ENCODE measurements at places on chromosomes 12 and 14. TPM values are rescaled to one million over a fixed set of nuclear protein-coding genes. Genes with fewer than 3 reads are reported as not detected.

DNA sequence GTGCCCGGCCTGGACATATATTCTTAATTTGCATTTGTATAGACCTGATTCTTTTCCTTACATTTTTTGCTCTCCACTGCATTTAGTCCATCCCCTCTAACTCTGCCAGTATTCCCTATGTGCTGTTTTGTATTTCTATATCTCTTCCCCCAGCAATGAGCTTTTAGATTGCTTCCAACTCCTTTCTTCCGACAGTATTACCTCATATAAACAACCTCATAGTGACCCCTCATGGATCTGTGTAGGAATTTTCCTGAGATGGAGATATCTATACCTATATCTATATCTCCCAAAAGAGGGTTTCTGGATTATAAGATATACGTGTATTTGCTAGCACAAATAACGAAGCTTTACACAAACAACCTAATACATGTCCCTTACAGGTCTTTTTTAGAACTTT is 161.9 kb downstream of the CRADD start:
- H3K4me1 ChIP-seq, result peaks cover 2% of the 10 kb centered on the region
- no peak overlapping the region for H3K4me3 ChIP-seq
- no peak overlapping the region for H3K27ac ChIP-seq
- DNase-seq, result peak; percentile 22
- H3K27me3 ChIP-seq, result no peaks in the 10 kb centered on the region

DNA sequence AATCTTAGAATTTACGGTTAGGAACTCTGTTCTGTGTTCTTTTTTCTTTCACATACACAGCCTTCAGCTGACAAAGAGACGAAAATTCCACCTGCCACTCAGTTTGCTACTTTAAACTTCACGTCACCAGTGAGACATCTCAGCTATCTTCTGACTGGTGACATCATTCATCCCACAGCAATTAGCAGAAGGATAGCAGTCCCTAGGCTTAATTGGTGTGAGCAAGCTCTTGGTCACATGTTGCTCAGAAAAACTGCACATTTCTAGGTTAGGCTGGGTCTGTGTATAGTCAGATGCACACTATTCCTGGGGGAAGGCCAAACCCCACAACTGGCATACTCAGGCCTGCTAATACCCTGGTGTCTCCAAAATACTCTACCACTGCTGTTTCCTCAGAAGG is 23.9 kb downstream of the SLC7A7 start:
- no peak overlapping the region for H3K27ac ChIP-seq
- H3K27me3 ChIP-seq, result peaks cover 5% of the 10 kb centered on the region

DNA sequence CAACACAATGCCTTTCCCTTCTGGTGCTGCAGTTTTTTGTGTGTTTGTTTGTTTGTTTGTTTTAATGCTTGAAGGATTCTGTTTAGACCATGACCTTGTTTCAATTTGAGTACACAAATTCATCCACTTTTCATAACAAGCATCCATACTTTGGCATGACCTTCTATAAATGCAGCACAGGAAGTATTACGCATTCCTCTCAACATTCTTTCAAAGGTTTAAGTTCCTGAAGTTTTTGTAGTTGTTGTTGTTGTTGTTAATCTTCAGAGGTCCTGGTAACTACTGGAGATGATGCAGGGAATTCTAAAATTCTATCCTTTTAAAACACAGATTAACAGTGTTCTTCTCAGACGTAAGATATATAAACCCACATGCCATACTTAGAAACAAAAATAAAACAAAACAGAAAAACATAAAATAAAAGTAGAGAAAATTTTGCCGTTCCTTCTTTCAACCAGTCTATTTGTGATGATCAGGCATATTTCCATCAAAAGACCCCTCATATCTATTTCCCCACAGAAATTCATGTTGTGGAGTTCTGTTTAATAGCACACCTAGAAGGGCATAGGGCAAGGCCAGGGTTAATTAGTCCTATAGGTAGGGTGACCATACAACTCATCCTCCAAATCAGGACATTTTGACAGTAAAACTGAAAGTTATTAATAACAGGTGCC is 529.9 kb downstream of the NOVA1 start:
- H3K4me3 ChIP-seq, result no peak overlapping the region
- H3K36me3 ChIP-seq, result no peaks in the 10 kb centered on the region
- no peak overlapping the region for H3K27ac ChIP-seq
- H3K4me1 ChIP-seq, result no peaks in the 10 kb centered on the region

DNA sequence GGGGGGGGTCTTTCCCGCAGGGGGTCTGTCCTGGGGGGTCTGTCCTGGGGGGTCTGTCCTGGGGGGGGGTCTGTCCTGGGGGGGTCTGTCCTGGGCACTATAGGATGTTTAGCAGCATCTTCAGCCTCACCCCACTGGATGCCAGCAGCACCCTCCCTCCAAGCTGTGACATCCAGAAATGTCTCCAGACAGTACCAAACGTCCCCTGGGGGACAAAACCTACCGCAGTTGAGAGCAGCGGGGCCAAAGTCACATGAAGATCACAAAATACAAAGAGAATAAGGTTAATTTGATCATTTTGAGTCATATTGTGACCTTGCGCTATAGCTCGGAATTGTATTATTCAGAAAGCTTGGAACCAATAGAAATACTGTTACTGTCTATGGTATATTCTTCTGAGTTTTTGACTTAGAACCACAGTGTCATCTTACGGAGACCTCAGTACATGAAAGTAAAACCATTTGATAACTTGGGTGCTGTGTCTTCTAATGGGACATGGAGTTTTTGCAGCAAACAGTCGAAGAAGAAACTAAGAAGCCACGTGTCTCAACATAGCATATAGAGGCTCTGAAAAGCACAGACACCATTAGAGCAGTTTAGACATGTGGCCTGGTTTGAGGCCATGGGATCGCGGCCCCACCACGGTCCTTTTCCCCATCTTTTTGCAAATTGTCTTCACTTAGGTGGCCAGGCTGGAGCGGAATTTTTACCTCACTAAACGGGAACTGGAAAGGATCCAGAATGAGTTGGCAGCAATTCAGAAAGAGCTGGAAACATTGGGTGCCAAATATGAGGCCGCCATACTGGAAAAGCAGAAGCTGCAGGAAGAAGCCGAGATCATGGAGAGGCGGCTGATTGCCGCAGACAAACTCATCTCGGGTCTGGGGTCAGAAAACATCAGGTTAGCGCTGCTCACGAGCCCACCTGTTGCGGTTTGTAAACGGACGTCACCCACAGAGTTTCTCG is 59.9 kb downstream of the CCDC92 start:
- peaks cover 3% of the 10 kb centered on the region for H3K4me1 ChIP-seq
- no peak overlapping the region for H3K4me3 ChIP-seq
- no peak overlapping the region for H3K27ac ChIP-seq
- H3K27me3 ChIP-seq, result peaks cover 8% of the 10 kb centered on the region
- H3K36me3 ChIP-seq, result no peaks in the 10 kb centered on the region
- DNase-seq, result no peak

- H3K4me3 ChIP-seq, result no peak overlapping the region
- H3K27me3 ChIP-seq, result no peaks in the 10 kb centered on the region
- H3K27ac ChIP-seq, result no peak overlapping the region
- H3K4me1 ChIP-seq, result peaks cover 12% of the 10 kb centered on the region
- no peak for DNase-seq
- H3K36me3 ChIP-seq, result no peaks in the 10 kb centered on the region
These were observed 18.2 kb downstream of the CD9 start for GRCh38 chr12:6218347-6218925.

DNA sequence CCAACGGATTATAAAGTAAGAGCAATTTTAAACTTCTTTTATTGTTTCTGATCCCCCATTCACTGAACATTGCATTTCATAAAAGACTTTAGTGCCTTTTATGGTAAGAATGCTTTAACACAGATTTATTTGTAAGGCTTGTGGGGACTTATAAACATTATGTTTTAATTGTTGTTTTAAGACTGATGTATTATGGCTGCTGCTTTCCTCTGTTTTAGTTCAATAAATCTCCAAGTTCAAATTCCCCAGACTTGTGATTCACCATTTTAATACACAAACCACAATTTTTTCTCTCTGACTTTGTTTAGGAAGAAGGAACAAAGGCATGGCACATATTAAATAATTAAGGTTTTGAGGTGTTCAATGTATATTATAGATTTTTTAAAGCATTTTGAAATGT is 753.3 kb downstream of the SLC6A15 start:
- H3K4me1 ChIP-seq, result no peaks in the 10 kb centered on the region
- H3K4me3 ChIP-seq, result no peak overlapping the region
- H3K27me3 ChIP-seq, result no peaks in the 10 kb centered on the region
- H3K27ac ChIP-seq, result peak overlapping the region; percentile 23
- peak; percentile 64 for DNase-seq

GRCh38 chr14:68577802-68578541 is 214.9 kb downstream of the ZFP36L1 start:
- H3K27me3 ChIP-seq, result no peaks in the 10 kb centered on the region
- H3K4me3 ChIP-seq, result no peak overlapping the region
- H3K27ac ChIP-seq, result peak overlapping the region; percentile 93

DNA sequence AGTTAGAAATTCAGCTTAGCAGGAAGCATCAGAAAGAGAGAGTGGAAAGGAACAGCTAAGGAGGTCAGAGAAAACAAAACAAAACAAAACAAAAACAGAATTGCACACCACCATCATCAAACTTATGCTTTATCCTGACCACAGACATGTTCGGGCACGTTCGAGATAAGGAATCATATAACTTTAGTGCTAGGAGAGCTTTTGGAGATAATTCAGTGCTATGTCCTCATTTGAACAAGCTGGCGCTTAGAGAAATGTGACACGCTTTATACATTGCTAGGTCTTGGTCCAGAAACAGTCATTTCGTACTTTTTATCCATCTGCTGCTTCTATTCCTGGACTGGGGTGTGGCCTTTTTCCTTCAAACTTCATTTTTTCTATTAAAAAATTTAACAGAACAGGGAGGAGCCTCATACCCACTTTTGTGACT is 213.1 kb downstream of the PTPRO start:
- H3K27me3 ChIP-seq, result no peaks in the 10 kb centered on the region
- H3K4me3 ChIP-seq, result no peak overlapping the region
- no peak overlapping the region for H3K27ac ChIP-seq
- DNase-seq, result no peak
- peaks cover 10% of the 10 kb centered on the region for H3K4me1 ChIP-seq
- H3K36me3 ChIP-seq, result no peaks in the 10 kb centered on the region

GRCh38 chr12:1920436-1920835 is 2.0 kb upstream of the CACNA2D4 start:
- no peaks in the 10 kb centered on the region for H3K4me1 ChIP-seq
- DNase-seq, result no peak

The ANO4 gene
- 10.2 TPM for total RNA-seq

DNA sequence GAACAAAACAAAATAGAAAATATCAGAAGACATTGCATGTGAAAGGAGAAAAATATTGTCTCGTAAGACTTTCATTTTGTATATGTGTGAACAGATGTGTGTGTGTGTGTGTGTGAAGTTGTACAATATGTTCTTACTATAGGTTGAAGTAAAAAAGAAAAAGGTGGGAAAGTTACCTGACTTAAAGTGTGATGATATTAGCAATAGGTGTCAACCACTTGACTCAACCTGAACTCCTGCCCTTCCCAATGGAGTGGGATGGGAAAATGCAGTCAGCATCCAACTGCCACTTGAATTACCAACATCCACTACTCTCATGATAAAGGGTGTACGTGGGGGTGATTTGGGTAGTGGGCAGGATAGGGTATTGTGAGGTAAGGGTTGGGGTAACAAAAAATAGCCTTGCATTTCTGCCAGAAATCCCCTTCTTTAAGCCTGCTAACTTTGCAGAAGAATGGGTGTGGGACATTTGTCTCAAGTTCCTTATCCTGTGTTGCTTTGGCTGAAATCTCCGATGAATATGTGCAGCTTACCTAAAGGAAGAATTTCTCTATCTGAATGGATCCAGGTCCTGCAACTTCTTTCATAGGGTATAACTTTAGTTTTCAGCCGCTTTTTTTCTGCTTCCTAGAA is 181.6 kb downstream of the CHST11 start:
- no peaks in the 10 kb centered on the region for H3K4me1 ChIP-seq
- peaks cover 14% of the 10 kb centered on the region for H3K27me3 ChIP-seq
- H3K36me3 ChIP-seq, result no peaks in the 10 kb centered on the region
- no peak for DNase-seq
- H3K27ac ChIP-seq, result no peak overlapping the region
- H3K4me3 ChIP-seq, result no peak overlapping the region

GRCh38 chr14:25090256-25090655 is 40.3 kb upstream of the STXBP6 start:
- no peak overlapping the region for H3K27ac ChIP-seq
- DNase-seq, result no peak
- no peaks in the 10 kb centered on the region for H3K36me3 ChIP-seq
- H3K4me3 ChIP-seq, result no peak overlapping the region
- H3K4me1 ChIP-seq, result peaks cover 3% of the 10 kb centered on the region
- H3K27me3 ChIP-seq, result no peaks in the 10 kb centered on the region

DNA sequence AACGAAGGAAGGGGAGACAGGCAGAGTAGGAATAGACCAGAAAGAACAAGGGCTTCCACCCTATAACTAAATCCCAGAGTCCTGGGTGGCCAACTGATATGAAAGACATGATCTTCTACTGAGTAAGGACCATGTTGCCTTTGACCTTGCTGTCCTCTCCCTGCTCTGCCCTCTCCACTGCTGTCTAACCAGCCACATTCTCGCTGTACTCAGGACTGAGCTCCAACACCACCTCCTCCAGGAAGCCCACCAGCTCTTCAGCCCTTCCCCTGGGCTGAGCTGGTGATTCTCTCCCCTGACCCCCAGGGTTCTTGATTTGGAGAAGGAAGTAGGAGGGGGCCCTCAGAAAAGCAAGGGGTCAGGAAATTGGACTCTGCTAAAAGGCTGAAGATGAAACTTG is 159.2 kb downstream of the DICER1 start:
- H3K4me1 ChIP-seq, result no peaks in the 10 kb centered on the region
- peaks cover 4% of the 10 kb centered on the region for H3K27me3 ChIP-seq
- no peak for DNase-seq
- H3K27ac ChIP-seq, result no peak overlapping the region
- no peak overlapping the region for H3K4me3 ChIP-seq

DNA sequence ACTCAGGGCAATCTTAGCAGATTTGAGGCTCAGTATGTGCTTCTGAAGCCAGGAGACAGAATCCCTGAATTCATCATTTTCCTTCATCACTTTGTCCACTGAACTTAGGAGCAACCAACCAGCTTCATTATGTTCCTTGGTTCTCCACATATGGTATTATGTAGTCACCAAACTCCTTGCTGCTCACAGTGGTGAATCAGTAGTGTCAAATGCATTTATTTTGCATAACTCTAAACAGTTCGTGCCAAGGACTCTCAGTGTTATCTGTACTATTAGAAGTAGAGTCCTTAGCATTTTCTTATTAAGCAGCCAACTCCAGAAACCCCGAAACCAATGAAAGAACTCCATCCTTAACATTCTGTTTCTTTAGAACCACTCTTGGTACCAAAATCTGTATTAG is 466.9 kb upstream of the RGS6 start:
- H3K27me3 ChIP-seq, result no peaks in the 10 kb centered on the region
- peaks cover 6% of the 10 kb centered on the region for H3K36me3 ChIP-seq
- 0 out of 2 replicates have a peak, but pooled peaks cover 1% of the 10 kb centered on the region for H3K4me1 ChIP-seq

DNA sequence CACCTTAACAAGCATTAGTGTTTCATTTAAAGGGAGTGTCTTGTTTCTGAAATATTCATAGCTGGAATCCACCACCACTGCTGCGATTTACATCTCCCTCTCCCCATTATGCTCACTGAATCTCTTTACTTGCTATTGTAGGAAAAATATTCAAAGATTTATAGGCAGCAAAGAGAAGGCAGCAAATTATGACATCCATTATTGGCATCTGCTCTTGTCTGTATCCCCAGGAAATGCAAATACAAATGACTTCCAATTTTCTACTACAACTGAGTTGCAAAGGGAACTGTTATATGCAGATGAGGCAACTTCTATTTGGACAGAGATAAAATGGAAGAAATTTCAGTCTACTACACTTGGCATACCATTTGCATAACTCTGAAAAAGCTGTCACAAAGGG is 88.4 kb upstream of the PRKD1 start:
- DNase-seq, result no peak
- no peaks in the 10 kb centered on the region for H3K4me1 ChIP-seq
- H3K27ac ChIP-seq, result no peak overlapping the region
- no peaks in the 10 kb centered on the region for H3K36me3 ChIP-seq

The INHBC gene
- total RNA-seq, result not detected

The RSRC2 gene
- 41.7 TPM for total RNA-seq

The GLIPR1L2 gene
- not detected for total RNA-seq

The CMA1 gene
- not detected for total RNA-seq

The KCNMB4 gene
- total RNA-seq, result 0.90 TPM
